ENCODE measurements at places on chromosomes 4 and X.
A peak's percentile ranks its signal among the peaks of the same experiment; 100 is the strongest.

- DNase-seq: no peak
These were observed 74.8 kb upstream of the ENPP6 start for GRCh38 chr4:184292465-184292867.

- DNase-seq: no peak
These were observed 264.9 kb upstream of the PRPS2 start for GRCh38 chrX:12526306-12526705.

DNA sequence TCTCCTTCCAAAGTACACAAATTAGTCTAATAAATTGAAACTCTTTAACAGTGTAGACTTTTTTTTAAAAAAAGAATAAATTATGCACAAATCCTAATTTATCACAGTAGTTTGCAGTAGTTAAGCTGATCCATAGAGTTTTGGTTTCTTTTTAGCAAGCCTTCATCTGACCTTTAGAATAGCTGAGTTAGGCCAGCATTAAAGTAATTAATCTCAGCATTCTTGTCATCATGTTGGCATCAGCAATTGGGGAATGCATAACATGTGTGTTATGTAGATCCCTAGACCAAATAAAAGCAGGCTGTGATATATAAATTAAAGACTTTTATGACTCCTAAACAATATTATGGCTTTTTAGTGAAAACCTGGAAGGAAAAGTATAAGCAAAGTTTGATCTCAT is 426.5 kb upstream of the PABPC4L start:
- no peak for DNase-seq

DNA sequence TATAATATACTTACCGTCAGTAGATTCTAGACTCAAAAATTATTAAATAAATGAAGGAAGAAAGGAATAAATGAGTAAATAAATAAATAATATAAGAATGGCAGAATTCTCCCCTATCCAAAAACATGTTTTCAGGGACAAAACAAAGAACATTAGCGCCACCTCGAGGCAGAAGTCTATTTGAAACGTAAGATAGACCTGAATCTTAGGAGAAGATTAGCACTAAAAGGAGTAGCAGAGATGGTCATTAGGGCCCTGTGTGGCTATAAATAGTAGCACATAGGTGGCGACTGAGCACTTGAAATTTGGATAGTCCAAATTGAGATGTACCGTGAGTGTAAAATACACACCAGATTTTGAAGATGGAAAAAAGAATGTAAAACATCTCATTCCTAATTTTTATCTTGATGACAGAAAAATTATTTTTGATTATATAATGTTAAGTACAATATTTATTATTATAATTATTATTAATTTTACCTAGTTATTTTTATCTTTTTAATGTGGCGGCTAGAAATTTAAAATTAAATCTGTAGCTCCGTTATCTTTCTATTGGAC is 24.3 kb upstream of the SRD5A3 start:
- peak; percentile 70 for DNase-seq

- no peak for DNase-seq
These were observed 216.4 kb upstream of the GYPA start for GRCh38 chr4:144356941-144357381.

DNA sequence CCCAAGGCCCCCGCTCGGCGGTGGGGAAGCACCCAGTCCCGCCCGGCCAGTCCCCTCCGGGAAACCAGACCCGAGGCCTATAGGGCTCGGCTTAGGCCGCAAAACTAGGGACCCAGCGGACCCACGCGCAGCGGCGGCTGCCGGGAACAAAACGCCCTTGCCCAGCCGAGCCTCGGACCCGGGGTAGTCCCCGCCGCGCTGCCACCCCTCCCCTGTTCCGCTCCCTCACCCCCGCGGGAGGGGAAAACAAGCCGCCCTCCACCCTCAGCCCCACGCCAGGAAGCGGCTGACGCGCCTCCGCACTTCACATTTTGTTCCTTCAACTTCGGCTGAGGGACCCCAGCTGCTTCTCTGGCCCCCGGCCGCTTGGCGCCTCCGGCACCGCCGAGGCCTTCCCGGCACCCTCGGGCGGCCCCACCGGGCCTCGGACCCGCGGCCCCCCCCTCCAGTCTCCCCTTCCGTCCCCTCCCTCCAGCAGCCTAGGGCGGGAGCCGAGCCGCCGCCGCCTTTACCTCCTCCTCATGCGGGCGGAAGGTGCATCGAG is 694 bp downstream of the PDS5A start:
- peak; percentile 53 for DNase-seq

DNA sequence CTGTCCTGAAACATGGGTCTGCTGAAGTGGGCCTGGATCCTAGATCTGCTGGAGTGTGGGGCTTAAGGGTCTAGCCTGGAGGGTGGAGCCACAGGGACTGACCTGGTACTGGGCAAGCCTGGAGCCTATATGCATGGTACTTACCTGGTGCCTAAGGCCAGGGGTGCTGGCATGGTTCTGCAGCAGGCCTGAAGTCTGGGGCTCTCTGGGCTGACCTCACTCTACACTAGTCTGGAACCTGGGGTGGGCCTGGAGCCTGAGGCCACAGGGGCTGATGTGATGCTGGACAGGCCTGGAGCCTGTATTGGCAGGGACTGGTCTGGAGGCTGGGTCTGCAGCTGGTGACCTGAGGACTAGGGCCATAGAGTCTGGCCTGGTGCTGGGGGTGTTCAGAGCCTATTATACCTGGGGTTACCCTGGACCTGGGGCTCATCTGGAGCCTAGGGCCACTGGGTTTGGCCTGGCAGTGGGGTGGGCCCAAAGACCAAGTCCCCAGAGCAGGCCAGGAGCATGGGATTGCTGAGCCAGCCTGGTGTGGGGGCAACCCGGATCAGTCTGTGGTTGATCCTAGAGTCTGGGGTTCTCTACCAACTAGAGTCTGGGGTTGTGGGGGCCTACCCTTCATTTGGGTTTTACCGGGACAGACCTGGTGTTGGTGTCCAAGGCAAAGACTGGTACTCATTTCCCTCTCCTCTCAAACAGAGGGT is 179.6 kb downstream of the SLC4A4 start:
- DNase-seq: no peak

DNA sequence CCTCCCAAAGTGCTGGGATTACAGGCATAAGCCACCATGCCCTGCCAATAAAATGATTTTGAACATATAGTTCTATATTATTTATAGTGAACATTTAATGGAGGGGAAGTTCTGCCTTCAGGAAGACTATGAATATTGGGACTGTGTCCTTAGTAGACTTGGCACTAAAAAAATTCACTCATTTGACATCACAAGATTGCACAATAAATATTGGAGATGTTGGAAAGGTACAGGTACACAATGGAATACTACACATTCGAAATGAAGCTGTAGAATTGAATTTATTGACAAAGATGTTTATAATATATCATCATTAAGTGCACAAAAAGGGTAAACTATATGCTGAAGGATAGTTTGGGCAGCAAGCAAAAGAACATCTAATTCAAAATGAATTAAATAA is 13.0 kb upstream of the TMPRSS11E start:
- DNase-seq: no peak

GRCh38 chr4:147735413-147736301 is 3.8 kb downstream of the ARHGAP10 start:
- no peak for DNase-seq

DNA sequence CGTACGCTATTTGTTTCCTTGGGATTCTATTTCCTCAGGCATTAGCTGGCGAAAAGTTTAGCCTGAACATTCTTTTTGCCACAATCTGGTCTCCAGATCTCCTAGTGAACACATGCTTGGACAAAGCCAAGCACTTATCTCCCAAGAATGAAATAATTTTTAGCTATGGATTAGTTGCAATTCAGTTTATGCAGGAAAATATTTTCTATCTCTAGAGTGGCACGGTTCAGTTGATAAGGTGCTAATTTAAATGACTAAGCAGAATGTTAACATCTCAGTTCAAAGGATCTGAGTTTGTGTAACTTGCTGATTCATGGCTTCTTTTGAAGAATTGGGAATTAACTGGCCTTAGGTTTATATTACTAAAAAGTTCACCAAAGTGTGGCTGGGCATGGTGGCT is 58.1 kb upstream of the JADE1 start:
- no peak for DNase-seq

GRCh38 chr4:101345596-101346350 is 1.6 kb downstream of the PPP3CA start:
- peak; percentile 74 for DNase-seq

- DNase-seq: no peak
These were observed 222.4 kb downstream of the SLIT2 start for GRCh38 chr4:20474119-20474518.

DNA sequence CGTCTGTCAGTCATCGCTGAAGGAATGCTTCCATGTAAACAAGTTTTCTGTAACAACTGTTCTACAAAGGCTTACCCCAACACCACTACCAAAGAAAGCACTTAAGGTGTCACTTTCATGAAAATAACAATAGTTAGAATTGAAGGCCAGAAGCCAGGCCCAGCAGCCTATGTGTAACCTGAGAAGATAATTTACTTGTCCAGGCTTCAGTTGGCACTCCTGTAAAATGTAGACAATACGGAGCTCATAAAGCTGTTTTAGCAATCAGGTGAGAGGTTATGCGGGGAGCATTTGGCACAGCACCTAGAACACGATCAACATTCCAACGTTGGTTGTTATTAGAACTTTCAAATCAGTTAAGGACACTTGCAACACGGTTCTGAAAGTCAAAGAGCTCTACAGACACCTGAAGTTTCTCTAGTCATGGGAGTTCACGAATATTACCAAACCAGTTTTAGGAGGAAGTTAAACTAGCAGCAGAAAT is 15.7 kb downstream of the ADGRA3 start:
- DNase-seq: no peak

- no peak for DNase-seq
These were observed 2106.0 kb downstream of the PCDH7 start for GRCh38 chr4:32826169-32826568.

DNA sequence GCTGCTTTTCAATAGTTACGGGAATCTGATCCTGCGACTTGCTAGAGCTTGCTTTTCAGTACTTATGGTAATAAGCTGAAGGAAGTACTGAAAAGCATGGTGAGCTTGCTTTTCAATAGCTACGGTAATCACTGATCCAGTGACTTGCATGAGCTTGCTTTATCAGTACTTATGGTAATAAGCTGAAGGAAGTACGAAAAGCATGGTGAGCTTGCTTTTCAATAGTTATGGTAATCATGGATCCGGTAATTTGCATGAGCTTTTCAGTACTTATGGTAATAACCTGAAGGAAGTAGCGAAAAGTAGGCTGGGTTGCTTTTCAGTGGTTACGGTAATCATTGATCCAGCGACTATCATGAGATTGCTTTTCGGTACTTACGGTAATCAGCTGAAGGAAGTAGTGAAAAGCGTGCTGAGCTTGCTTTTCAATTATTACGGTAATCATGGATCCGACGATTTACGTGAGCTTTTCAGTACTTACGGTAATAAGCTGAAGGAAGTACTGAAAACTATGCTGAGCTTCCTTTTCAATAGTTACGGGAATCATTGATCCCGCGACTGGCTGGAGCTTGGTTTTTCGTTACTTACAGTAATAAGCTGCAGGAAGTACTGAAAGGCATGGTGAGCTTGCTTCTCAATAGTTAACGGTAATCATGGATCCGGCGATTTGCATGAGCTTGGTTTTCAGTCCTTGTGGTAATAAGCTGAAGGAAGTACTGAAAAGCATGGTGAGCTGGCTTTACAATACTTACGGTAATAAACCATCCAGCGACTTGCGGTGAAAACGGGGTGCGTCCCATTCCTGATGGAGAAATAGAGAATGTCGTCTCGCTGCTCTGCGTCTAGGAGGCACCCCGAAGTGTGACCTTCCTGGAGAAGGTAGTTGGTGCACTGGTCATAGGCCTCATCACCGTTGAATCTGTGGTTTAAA is 6.5 kb downstream of the CRLF2 start:
- no peak for DNase-seq

DNA sequence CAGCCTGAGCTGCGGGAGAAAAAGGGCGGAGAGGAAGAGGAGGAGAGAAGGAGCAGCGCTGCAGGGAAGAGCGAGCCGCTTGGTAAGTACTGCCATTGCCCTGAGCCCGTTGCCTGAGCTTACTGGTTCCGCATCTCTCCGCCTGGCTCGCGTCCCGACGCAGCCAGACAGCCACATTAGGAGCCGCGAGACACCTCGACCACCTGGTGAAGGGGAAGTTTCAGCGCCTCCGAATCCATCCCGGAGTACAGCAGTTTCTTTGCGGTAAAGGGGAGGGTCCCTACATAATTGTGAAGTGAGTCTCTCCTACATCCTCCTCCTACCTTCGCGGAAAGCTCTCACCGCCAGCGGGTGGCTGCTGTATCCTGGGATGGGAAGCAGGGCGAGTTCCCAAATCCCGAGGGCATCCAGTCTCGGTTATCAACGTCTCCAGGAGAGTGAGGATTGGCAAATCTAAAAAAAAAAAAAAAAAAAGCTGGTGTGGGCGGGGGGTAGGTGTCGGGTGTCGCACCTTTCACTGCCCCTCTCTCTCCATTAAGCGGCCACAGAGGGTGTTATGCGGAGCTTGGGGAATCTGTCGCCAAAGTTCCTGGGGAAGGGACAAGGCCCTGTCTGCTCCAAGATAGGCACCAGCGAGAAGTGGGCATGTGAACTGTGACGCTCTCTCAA is 7.9 kb downstream of the TBX22 start:
- DNase-seq: no peak

DNA sequence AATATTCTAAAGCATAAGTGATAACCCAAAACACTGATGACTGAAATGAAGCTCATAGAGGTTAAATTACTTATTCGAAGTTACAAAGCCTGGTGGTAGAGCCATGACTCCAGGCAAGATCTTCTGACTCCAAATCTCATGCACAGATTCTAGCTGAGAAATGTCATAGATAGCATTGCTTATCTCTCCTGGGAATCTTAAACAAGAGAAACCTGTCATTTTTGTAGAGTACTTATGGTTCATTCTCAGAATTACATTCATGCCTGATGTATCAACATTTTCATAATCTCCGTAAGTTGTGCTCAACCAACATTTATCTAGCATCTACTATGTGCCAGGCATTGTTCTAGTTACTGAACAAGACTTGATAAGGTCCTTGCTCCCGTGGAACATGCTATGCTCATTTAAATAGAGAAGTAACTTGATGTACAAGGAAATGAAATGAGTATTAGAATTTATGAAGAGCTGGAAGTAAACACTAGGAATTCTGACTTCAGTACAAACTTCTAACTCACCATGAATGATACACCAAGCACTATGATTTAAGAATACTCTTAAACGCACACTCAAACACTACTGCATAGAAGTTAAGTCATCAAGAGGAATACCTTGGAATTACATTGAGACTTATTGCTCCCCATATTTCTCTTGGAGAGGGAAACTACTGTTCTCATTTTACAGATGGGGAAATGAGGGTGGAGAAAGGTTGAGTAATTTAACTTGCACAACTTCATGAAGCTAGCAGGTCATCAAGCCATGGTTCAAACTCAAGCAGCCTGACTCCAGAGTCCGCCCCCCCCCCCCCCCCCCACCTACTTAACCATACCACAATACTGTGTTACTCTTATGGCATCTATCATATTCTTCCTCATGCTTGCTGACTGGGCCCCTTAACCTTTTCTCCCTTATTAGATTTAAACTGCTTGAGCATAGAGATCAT is 45.4 kb downstream of the MBNL3 start:
- no peak for DNase-seq

DNA sequence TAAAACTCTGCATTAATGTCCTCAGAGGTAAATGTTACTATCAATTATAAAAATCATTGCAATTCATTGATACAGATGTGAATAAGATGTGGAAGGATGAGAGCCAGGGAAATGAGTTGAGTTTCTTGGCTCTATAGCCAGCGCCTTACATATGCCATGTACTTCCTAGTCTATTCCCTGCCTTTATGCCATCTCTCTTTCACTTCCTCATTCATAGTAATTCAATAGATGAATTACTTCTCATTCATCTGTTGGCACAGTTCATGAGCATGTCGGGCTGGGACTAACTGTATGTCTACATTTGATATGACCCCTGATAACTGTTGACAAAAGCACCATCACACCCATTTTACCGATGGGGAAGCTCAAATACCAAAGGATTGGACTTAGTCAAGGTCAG is 55.7 kb downstream of the LNX1 start:
- no peak for DNase-seq

Measured in WERI-Rb-1 (cell line).